Epithelial cell of esophagus (primary cell): ENCODE measurements at places on chromosomes 3 and 15.
A peak's percentile ranks its signal among the peaks of the same experiment; 100 is the strongest.

- DNase-seq = no peak
These were observed 183.4 kb downstream of the OR4M2 start for GRCh38 chr15:22263738-22264137.

GRCh38 chr15:63050731-63051155, 8.2 kb downstream of the TPM1 start:
- DNase-seq = no peak

DNA sequence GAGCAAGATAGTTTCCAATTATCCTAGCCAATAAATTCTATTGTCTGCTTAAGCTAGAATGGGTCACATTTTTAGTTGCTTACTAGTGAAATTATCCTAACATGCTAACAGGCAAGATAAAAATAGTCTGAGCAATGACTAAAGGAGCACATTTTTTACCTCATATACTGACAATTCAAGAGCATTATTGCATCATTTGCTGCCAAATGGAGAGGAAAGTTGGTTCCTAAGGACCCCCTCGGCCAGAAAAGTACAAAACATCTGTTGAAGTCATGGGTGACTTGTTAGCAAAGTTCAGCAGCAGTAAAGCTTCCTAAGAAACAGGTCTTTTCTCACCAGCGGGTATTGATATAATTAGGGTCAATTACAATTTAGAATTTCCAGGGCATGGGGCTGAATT, 1001.0 kb downstream of the FHIT start:
- DNase-seq = no peak

DNA sequence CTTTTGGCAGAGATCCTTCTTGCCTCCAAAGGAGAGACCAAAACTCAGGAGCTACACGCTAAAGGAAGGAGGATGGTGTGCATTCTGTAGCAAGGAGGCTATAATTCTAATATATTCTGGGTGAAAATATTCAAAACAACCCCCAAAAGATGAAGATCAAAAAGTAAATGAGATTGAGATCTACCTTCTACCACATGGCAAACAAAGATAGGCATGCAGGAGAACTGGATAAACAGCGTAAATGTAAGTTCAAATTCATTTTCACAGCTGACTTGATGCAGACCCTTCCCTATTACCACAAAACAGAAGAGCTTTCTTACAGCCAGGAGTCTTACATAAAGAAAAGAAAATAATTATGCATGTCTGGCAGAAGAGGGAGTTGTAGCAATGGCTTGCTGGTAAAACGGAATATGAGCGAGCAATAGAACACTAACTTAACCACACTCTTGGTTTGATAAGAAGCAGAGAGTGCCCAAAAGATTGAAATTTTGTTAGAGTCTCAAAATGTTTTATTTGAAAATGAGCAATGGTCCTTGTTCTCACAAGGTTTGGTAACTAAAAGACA, 272.7 kb downstream of the MECOM start:
- DNase-seq = peak; percentile 19

GRCh38 chr3:189229196-189229828, 57.5 kb downstream of the TPRG1 start:
- DNase-seq = no peak

- DNase-seq = no peak
These were observed 456.3 kb downstream of the FOXP1 start for GRCh38 chr3:71127052-71127831.

GRCh38 chr3:34263101-34263621, 464.7 kb downstream of the PDCD6IP start:
- DNase-seq = no peak

- no peak for DNase-seq
These were observed 41.5 kb downstream of the PDHB start for GRCh38 chr3:58392181-58392580.
